ELR (cell line): ENCODE measurements at places on chromosomes 6 and 20.

DNA sequence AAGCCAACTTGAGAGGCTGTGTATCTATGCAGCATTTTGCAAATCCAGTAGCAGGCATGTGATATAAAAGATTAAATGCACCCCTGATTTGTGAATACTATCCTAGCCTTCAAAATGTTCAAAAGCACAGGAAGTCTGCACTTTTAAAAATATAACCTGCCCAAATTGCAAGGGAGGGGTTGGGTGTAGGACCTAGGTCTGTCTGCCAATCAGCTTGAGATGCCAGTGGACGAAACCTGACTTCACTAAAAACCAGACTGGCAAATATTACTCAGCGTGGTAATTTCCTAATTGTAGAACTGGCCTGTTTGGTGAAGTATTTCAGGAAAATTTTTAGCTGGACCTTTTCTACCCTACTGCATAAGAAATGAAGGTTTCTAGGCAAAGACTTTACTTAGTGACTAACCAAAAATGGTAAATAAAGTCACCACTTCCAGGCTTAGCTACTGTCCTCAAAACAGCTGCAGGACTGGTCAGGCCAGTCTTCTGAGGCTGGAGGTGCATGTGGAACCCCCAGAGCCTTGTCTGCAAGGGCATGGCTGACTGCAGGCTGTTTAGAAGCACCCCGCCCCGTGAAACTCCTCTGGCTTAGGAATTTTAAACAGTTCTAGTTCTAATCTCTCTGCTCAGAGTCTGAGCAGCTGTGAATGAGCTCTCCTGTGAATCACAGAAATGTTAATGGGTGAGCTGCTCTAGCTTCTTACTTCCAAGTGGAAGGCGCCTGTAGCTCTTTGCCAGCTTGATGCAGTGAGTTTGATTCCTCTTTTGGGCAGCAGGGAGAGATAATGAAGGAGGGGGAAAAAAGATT, 104.4 kb upstream of the ESR1 start:
- no peak for DNase-seq

- peak; percentile 90 for DNase-seq
These were observed 84.9 kb upstream of the TMEM181 start for GRCh38 chr6:158474961-158475343.

GRCh38 chr6:124982669-124983068, 20.4 kb downstream of the RNF217 start:
- no peak for DNase-seq

GRCh38 chr6:119361209-119361608, 11.6 kb upstream of the MAN1A1 start:
- no peak for DNase-seq

DNA sequence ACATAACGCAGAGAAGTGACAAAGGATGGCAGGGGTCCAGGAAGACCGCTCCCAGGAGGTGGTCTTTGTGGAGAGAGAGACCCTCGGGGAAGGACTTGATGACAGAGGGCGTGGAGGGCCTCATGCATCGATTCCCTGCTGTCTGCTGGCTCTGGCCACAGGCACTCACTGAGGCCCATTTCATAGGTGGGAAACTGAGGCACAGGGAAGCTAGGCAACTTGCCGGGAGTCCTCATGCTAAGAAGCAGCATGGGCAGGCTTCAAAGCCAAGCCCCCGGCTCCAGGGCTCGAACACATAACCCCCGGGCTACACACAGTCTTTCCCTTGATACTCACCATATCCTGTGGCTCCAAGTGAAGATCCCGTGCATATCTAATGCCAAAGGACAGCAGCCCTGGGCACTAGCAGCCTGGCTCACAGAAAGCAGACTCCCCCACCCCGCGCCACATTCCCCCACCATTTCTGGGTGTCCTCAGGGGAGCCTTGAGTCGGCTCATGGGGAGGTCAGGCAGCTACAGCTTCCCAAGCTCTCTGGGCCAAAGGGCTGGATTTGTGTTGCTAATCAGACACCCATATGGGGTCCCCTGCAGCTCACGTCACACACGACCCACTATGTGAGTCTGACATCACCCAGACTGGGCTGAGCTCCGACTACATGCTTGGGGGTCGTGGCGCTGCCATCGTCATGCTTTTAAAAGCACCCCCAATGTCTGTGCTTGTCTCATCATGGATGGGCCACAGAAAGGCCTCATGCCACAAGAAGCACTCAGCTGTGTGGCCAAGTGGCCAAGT, 130.9 kb upstream of the PMEPA1 start:
- DNase-seq, result no peak

DNA sequence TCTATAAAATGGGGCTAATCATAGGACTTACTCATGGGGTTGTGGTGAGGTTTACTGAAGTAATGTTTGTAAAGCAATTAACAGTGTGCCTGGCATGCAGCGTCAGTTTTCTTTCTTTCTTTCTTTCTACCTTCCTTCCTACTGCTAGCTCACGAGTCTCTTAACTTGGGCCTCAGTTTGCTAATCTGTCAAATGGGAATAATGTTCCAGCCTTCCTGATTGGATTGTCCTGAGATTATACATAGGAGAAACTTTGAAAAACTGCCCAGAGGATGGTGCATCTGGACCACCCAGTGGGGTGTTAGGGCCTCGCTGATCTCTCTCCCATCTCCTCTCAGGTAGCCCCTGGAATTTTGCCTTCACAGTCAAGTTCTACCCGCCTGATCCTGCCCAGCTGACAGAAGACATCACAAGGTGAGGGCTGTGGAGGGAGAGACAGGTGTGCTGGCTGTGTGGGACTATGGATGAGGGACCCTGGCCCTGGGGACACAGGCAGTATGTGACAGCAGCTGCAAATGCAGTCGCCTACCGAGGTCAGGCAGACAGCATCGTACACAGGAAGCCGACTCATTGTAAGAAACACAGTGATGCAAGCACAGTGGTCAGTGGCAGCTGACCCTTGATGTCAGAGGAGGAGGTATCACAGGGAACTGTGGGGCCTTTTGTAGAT, 27.5 kb downstream of the EPB41L1 start:
- peak; percentile 82 for DNase-seq

DNA sequence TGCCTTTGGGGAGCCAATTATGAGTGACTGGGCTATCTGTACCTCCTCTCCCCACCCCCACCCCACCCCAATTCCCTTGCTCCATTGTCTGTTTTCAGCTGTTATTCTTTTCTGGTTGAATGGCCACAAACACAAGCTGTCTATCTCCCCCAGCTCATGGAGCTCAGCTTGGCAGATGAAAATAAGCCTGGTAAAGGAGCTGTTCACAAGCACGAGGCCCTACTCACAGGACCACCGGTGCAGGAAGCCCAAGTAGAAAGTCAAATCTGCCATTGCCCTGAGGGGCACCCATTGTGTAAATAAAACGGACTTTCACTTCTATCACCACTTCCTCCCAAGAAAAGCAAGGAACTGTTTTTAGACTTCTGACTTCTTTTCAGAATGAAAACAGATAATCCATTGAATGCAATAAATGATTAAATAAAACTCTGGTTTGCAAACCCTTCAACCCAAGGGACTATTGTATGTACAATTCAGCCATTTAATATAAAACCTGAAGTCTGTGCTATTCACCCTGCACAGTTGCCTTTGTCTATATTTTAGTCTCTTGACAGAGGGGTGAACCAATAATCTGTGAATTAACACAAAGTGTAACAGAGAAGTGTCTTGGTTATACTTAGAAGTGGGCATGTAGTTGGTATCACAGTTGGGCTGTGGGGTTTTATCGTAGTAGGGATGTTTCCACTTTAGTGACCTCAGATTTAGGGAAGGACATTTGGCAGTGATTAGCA, 27.7 kb downstream of the RIPOR2 start:
- no peak for DNase-seq

DNA sequence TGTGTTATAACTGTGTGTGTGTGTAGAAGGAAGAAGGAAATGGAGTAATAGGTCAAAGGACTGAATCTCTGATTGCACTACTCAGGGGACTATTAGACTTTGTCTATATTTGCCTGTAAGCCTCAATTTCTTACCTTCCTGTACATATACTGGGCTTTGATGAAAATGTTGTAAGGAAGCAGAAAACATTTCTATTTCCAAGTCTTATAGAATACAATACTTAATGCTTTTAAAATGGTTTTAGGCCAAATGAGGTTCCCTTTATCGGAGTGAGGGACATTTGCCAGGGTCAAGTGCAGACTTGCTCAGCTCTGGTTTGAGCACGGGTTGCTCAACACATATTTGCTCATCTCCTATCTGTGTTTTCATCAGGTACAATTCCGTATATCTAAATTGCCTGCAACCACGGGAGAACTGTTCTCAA, 28.3 kb downstream of the MEP1A start:
- no peak for DNase-seq

DNA sequence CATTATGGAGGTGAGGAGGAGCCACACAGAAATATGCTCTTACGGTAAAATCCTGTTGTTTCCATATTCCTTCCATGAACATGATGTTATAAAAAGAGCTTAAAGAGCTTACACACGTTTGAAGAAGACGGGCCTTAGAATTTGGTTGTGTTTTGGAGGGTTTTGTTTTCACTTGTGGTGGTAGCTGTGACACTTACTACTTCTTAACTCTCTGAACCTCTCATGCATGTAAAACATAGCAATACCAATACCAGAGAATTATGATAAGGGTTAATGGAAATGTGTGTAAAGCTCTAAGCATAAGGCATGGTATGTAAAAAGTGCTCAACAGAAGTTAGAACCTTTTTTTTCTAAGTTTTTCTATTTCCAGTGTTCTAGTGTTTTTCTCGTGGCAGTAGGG, 256.1 kb upstream of the KCNQ5 start:
- no peak for DNase-seq

DNA sequence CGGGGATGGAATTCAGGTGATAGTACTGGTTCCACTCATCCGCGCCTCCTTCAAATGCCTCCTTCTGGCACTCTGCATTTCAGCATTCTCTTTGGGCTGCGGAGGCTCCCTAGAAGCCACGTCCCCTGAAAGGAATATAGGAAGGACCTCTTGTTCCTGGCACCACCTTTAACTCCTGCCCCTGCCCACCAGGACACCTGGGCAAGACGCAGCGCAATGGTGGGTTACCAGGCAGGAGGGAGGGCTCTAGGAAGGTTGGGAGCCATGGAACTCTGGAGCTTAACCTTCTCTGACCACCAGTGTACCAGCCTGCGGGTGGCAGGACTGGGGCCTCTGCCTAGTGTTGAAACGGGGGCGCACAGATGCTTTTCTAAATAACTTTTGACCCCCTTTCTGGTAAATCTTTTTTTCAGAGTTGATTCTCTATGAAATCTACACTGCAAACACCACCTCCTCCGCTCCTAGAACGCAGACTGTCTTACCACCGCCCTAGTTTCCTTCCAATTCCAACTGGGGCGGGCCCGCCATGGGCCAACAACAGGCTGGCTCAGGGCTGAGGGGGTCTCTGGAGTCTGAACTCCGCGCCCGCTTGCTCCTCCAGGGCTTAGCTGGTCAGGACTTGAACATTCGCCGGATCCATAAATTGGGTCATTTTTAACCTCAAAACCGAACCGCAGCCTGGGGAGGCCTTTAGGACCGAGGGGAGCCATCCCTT, 871 bp upstream of the SYNDIG1 start:
- no peak for DNase-seq

- peak; percentile 80 for DNase-seq
These were observed 111.2 kb upstream of the CST7 start for GRCh38 chr20:24837781-24838450.

DNA sequence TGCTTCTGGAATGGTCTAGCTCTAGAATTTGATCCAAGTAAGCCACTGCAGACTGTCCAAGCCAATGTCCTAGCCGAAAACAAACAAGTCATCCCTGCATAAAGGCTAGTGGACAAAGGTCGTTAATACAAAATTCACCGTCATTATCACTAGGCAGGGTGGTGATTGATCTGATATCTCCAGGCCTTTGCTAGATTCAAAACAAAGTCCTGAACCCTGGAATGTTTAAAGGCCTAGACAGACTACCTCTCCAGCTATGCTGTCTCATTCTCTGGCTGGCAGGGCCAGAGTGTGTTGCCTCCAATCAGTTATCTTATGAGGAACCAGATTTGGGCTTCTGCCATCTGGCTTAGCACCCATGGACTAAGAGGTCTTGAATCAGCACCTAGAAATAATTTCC, 38.3 kb downstream of the MAP7 start:
- no peak for DNase-seq

DNA sequence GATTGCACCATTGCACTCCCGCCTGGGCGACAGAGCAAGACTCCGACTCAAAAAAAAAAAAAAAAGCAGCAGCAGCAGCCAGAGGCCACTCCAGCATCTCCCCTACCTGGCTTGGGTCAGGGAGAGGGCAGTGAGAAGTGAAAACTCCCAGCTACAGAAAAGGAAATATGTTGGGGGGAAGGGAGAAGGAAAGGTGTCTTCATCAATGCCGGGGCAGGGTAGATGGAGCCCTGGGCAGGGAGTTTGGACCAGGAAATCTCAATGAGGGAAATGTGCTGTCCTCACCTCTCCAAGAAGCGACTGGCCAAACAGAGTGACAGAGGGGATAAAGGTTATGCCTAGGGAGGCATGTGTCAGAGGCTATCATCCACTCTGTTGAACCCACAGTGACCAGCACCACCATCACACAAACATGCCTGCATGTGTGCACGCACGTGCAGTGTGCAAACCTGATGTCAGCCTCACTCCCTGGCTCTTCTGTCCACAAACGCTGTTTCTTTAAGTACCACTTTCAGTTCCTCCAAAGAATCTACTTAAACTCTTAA, 887 bp upstream of the AIF1 start:
- no peak for DNase-seq

DNA sequence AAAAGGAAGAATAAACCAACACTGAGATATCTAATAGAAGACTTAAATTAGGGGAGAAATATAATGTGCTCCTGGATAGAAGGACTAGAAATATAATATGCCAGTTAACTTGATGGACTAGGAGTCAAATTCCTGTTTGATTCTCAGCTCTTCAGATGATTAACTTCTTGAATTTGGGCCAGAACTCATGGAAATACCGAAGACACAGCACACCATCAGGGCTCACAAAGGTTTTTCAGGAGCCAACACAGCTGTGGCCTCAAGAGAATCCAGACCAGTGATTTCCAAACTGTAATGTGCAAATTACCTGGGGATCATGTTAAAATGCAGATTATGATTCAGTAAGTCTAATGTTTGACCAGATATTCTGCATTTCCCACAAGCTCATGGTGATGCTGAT, 33.8 kb upstream of the LRRC1 start:
- no peak for DNase-seq

DNA sequence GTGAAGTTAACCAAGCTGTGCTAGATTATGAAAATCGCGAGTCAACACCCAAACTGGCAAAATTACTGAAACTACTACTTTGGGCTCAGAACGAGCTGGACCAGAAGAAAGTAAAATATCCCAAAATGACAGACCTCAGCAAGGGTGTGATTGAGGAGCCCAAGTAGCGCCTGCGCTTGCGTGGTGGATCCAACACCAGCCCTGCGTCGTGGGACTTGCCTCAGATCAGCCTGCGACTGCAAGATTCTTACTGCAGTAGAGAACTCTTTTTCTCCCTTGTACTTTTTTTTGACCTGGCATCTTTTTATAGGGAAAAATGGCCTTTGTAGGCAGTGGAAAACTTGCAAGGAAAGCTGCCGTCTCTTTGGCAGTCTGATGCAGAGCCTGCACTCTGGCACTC, 6.8 kb downstream of the GID8 start:
- no peak for DNase-seq
